ENCODE measurements at places on chromosomes 3 and 15.

GRCh38 chr3:122938783-122939425 is 88.7 kb downstream of the SEMA5B start:
- no peak for DNase-seq

- DNase-seq = no peak
These were observed 3.0 kb upstream of the ZNF280D start for GRCh38 chr15:56736308-56736707.

DNA sequence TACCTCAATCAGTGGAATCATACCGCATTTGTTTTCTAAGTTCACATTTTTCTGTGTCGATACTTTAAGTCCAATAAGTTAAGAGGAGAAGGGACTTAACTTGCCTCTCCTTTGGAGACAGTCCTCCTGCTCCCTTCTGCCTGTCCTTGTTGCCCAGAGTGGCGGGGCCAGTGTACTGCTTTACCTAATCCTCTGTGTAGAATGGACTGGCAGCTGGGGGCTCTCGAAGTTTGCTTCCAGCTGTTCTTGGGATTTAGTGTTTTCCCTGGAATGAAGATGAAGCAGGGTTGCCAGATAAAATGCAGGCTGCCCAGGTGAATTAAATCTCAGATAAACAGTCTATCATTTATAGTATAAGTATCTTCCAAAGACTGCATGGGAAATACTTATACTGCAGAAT is 287.6 kb upstream of the C2CD4B start:
- no peak for DNase-seq

GRCh38 chr3:48655606-48656005 is 7.1 kb downstream of the CELSR3 start:
- peak; percentile 79 for DNase-seq

DNA sequence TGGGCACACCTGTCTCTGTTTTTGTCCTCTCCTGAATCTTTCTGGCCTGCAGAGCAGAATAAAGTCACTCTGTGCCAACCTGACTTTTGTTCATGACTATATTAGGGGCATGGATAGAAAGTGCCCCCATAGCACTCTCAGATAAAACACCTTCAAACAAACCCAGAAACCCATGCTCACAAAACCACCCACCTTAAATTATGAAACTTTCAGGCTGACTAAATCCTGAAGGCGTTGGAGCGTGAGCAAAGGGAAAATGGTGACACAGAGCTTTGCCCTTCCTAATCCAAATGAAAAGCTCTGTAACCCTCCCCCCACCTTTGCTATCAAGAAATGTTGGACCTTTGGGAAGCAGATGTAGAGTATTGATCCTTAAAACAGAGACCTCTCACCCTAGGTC is 138.9 kb downstream of the IGF1R start:
- DNase-seq = no peak

DNA sequence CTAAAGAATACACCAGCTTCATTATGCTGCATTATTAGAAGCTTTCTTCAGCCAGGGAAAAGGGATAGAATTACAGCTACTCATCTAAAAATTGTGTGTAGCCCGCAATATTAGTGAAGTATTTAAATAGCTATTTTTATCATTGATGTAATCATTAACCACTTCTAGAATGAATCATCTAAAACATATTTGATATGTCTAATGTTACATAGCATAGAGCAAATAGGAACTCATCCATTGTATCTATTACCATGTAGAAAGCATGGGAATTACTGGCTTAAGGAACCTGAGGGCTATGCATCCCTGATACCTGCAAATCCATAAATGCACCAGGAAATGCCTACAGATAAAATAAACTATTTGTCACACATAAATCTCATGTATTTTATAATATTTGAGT is 54.5 kb upstream of the VGLL3 start:
- DNase-seq = no peak

DNA sequence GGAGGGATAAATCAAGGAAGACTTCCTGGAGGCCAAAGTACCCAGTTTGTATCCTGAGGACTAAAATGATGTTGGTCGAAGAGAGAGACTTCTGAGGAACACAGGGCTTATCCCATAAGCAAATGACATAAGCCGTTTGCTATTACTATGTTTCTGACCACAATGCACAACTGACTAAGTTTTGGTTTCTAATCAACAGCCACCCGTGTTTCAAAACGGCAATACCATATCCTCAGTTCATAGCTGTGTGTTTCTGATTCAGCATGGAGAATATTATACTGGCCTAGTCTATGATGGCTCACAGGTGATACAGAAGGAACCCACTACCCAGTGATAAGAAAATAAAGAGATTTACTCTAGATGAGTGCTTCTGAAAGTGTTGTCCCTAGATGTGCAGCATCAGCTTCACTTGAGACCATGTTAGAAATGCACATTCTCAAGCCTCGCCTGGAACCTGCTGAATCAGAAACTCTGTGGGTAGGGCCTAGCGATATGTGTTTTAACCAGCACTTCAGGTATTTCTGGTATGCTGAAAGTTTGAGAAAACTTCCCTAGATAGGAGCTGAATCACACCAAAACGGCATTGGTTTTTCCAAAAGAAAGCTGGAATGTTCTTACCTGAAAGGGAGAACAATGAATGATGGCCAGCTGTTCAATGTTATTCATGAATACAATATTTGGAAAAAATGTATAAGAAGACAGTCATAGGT is 639.7 kb upstream of the NR2F2 start:
- no peak for DNase-seq

DNA sequence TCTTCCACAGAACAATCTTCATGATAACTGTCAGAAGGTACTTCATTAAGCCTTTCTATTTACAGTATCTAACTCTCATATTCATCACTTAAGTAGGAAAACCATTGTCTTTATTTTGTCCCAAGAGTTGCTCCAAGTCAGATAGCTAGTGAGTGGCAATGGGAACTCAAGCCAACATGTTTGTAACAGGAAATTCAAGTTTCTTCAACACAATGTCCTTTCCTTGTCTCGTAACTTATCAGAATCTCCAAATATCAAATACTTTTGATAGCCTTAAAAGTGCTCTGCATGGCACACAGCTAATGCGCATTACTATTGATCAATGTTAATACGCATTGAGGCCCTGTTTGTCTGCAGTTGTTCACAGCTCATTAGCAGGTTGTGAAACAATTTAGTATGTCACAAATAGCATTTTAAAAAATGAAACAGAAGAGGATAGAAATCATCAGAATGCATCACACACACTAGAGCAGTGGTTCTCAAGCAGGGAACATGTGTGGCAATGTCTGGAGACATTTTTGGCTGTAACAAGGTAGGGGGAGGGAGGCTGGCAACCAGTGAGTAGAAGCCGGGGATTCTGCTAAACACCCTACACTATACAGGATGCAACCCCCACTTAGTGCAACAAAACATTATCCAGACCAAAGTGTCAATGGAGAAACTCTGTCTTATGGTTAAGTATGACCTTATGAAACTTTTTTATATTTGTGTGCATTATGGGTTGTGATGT is 27.5 kb downstream of the BTLA start:
- DNase-seq = no peak

DNA sequence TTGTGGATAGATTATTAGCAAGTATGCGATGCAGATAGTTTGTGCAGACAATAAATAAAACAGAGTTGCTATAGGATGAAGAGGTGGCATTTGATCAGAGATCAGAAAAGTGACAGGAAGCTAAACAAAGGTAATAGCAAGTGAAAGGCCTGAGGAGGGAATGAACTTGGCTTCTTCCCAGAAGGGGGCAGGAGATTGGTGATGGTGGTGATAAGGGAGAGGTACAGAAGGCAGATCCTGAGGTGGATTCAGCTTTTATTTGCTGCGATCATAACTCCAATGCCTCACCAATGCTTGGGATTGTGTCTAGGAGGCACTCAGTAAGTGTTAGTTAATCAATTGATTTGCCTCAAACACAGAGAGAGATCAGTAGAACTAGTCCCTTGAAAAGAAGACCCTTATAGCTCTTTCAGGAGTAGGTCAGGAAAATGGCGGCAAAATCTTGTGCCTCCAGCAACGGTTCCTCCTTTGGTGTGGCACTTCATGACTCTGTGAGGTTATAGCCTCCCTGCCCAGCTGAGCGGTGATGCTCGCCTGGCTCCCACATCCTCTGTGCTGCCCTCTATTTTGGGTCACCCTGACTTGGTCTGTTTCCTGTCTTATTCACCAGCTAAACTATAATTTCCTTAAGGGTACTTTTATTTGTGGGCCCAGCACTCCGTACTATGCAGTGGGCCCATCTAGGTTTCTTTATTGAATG is 37.5 kb downstream of the TGFBR2 start:
- peak; percentile 53 for DNase-seq

- DNase-seq = no peak
These were observed 345.3 kb downstream of the CHST2 start for GRCh38 chr3:143464850-143465249.

GRCh38 chr3:175741951-175742350 is 882.8 kb downstream of the NAALADL2 start:
- DNase-seq = no peak

- no peak for DNase-seq
These were observed 710 bp downstream of the ABHD10 start for GRCh38 chr3:111979434-111980038.

- no peak for DNase-seq
These were observed 466.1 kb downstream of the PDCD6IP start for GRCh38 chr3:34264337-34265041.

DNA sequence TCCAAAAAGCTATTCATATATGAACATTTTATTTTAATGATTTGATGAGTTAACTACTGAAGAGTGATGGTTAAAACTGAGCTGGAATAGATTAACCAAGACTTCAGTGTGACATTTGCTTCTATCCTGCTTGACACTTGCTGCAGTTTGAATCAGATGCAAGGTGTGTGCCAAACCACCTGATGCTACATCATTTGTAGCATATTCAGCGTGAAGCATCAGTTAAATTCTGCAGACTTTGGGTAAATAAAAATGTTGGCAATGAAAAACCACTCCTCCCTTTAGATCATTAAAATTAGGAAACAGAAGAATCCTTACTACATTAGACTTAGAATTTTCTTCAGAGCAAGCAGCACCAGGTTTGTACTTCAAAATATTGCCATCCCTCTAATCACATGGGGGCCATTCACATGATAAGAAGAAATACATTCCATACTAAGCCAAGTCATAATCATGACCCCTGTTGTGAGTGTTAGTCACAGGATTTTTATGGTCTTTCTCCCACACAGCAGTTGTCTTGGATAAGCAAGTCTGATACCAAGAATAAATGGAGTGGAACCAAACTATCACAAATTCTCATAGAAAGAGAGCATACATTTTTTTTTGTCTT is 160.7 kb upstream of the TNIK start:
- no peak for DNase-seq

GRCh38 chr15:100029045-100029444 is 295.8 kb upstream of the LYSMD4 start:
- no peak for DNase-seq

DNA sequence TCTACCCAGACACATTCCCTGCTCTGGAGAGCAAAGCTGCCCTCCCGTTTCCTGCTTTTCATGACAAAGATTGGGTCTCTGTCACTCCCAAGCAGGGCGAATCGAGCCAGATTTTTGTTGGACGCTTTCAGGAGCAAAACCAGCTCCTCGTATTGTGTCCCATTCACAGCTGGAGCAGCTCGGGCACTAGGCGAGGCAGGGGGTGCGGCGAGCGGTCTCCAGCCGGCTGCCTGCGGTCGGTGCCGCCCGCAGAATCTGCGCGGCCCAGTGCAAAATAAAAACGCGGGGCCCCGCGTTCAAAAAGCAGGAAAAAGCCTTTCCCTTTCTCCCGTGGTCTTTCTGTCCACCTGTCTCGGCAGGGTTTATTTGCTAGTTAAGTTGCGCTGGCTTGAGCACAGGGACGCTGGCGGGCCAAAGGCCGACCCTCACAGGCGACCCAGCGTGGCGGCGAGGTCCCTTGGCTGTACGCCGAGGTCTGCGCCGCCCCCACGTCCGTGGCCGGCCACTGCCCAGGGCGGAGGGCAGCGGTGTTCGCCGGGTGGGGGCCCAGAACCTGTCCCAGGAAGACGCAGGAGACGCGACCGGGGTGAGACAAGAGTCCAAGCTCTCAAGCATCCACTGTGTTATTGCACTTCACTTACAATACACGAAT is 71.2 kb downstream of the CYP19A1 start:
- DNase-seq = no peak

Data from stimulated activated CD4-positive, alpha-beta T cell treated with anti-CD3 and anti-CD28 coated beads, Interleukin-4, amount 100 ng/mL, for 4 hours (primary cell).